Anterior cingulate cortex (tissue), 58 donors: ENCODE measurements at places on chromosomes 1 and 21.

- no peak for DNase-seq
Measured at GRCh38 chr1:27787895-27788294, 14.9 kb downstream of the STX12 start.

DNA sequence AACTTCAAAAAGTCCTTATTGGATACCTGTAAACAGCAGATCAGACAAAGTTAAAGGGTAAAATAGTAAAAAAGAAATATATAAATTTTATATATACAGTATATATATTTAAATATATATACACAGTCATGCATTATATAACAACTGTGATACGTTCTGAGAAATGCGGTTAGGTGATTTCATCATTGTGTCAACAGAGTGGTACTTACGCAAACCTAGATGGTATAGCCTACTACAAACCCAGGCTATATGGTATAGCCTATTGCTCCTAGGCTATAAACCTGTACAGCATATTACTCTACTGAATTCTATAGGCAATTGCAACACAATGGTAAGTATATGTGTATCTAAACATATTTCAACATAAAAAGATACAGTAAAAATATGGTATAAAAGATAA is 222.7 kb downstream of the NUF2 start:
- no peak for DNase-seq

GRCh38 chr1:39970274-39970673 is 15.3 kb downstream of the MFSD2A start:
- DNase-seq, result no peak

DNA sequence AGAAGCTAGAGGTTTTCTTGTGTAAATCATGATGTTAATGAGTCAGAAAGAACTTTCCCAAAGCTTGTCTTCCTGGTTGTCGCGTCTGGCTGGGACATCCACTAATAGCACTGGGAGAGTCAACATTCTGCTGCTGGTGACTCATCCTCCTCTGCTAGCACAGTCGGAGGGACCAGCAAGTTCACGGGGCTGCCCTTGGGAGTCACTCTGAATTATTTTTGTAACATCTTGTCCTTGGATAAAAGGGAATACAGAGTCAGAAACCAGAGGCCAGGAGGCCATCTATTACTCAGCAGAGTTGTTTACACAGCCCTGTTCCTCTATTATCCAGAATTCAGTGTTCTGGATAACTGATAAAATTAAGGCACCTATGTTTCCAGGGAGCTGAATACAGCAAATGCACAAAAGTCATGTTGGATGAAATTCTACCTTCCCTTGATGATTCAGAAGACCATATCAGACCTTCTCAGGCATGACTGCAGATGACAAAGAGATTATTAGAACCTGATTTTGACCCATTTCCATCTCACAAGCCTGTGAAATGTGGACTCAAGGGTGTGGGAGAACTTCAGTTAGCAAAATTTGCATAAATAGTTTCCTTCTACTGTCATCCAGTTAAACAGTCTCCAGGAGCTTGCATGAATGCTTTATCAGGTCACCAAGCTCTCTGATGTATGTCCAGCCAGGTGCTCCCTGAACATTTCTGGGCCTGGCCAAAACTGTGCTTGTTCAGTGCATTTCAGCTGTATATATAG is 68.1 kb downstream of the JAK1 start:
- DNase-seq, result no peak

DNA sequence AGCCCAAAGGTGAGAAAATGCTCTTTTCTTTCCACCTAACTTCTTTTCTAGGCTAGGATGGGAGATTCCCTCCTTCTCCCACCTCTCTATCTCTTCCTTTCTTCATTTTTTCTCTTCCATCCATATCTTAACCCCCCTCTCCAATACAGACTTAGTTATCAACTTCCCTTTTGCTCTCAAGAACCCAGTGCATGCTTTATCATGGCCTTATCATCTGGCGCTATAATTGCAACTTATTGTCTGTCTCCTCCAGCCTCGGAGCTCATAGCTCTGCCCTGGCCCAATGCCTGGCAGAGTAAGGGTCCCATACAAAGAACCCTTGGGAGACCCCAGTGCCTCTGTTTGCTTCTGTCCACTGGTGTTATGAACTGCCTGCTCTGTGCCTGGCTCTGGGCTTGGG is 71.0 kb upstream of the NFASC start:
- no peak for DNase-seq
